Muscle of arm (tissue), 14 donors: ENCODE measurements at places on chromosomes 11 and 22. TPM values are rescaled to one million over a fixed set of nuclear protein-coding genes. Genes with fewer than 3 reads are reported as not detected.

- peak; percentile 84 for DNase-seq
These were observed 44.2 kb upstream of the SMTN start for GRCh38 chr22:31036671-31037550.

DNA sequence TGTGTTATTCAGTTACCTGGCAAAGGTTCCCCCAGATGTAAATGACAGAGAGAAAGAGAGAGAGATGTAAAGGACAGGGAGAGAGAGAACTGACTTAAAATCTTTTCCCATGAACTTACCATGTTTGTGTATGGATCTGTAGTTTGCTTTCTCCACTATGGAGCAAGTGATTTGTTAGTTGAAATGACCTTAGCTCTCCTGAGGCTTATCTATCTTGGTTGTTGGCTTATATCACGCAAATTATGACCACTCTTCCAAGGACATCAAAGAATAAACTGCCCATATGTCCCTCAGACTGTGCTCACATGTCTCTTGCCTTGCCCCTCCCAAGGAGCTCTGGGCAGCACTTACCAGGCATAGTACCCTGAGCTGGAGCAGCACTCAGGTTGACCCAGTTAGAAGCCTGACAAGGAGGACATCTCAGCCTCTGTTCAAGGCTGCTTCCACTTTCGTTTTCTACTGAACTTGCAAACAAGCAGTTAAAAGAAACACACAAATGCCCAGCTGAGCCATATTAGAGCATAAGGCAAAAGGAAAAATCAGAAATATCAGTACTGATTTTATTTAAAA, 95.3 kb upstream of the RCN1 start:
- DNase-seq = no peak

GRCh38 chr11:35077709-35078469, 61.1 kb upstream of the CD44 start:
- DNase-seq = no peak

DNA sequence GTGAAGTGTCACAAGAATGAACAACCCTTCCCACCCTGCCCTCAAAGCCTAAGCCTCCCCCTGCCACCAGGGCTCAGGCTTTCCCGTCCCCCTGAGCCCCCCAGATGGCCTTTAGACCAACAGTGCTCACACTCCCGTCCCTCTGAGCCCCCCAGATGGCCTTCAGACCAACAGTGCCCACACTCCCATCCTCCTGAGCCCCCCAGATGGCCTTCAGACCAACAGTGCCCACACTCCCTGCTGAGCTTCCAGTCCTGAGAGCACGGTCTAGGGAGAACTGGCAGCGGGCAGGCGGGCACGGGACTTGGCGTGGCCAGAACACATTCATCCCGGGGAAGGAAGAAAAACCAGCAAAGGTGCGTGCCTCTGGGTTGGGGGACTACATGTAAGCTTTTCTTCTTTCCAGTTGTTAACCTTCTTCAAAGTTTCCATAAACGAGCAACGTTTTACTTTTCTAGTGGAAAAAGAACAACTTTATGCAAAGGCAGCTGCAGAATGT, 2.5 kb downstream of the MRGPRG start:
- DNase-seq = no peak

DNA sequence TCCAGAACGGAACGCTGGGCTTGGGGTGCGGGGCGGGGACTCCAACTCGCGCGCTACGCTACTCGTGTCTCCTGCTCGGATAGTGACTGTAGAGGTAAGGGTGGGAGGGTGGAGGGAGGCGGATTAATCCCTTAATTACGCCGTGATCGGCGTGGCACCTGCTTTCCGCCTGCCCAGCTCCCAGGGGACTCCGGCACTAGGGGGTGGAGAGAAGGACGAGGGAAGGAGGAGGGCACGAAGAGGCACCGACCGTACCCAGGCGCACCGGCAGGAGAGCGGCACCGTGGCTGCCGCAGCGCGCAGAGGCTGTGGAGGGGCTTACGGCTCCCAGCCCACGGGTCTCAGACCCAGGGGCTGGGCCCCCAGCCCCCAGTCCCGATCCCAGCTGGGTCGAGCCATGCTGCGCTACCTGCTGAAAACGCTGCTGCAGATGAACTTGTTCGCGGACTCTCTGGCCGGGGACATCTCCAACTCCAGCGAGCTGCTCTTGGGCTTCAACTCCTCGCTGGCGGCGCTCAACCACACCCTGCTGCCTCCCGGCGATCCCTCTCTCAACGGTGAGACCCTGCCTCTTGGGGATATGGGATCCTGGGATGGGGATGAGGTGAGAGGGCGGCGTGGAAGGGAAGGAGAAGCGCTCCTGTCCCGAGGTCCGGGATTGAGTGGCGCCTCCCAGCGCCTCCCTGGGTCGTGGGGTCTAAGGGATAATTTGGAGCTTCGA, at the start of gene ROBO3:
ROBO3 (plus strand) TSS at position 252 of the 721 bp plus-strand sequence; CDS start at position 398, 146 bp downstream.
- no peak for DNase-seq

DNA sequence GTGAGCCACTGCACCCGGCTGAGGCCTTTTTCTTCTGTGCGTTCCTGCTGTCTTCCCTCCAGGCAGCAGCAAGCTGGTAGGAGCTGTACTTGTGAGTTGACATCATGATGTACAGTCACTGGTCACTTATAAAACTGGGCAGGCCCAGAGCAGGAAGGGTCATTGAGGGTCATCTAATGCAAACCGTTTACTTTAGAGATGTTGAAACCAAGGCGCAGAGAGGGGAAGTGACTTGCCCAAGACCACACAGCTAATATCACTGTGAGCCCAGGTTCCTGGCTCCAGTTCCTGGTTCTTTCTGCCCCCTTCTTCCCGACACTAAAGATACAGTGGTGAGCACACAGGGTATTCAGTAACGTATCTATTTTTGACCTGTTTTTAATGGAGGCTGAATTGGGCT, 27.3 kb downstream of the PTPRJ start:
- DNase-seq = no peak

Gene PVALB
- 17.8 TPM for polyA plus RNA-seq

GRCh38 chr11:74354036-74354435, 42.6 kb upstream of the P4HA3 start:
- no peak for DNase-seq

GRCh38 chr11:116867619-116868018, 30.2 kb upstream of the APOA1 start:
- no peak for DNase-seq

Gene KDM4F
- not detected for polyA plus RNA-seq

- no peak for DNase-seq
These were observed 92.9 kb downstream of the RPS6KA4 start for GRCh38 chr11:64451856-64452255.

DNA sequence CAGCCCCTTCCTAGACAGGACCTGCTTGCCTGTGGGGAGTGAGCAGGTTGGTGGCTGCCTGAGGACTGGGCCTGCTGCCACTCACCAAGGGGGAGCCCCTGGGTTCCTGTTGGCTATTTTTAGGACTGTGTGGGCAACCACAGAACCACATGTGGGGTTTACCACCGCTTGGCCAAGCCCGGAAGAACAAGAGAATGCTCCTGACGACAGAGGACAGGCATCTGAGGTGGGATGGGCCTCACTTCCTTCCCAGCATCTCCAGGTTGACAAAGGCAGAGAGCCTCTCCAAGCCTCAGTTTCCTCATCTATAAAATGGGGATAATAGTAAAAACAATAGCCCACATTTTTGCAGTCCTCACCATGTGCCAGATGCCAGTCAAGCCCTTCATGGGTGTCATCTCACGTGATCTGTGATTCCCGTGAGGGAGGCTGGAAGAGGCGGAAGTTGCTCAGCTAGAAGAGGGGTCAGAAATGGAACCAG, 43.6 kb downstream of the LRRC32 start:
- no peak for DNase-seq

DNA sequence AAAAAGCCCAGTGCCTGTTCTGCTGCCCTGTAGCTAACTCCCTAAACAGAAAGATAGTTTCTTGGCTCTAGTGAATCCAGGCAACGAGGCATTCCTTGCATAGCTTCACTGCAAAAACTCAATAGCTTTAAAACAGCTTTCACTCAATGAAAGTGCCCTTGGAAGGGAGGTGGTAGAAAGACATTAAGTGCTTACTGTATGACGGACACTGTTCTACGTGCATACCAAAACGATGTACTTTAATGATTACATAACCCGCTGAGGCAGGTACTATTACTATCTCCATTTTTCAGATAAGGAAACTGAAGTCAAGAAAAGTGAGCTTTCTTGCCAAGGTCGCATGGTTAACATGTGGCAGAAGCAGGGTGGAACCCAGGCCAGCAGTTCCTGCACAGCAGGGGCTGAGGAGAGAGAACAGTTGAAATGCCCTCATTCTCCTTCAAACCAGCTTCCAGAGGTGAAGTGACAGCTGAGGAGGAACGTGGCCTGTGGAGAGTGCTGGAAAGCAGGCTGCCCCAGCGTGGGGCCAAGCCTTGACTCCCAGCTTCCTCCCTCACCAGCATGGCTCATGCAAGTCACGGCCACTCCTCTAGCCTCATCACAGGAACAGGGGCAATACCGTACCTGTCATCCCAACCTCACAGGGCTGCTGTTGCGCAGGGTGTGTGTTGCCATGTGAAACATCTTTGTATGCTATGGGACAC, 227.5 kb upstream of the NARS2 start:
- no peak for DNase-seq

Gene SLC22A9
- 0.08 TPM for polyA plus RNA-seq

DNA sequence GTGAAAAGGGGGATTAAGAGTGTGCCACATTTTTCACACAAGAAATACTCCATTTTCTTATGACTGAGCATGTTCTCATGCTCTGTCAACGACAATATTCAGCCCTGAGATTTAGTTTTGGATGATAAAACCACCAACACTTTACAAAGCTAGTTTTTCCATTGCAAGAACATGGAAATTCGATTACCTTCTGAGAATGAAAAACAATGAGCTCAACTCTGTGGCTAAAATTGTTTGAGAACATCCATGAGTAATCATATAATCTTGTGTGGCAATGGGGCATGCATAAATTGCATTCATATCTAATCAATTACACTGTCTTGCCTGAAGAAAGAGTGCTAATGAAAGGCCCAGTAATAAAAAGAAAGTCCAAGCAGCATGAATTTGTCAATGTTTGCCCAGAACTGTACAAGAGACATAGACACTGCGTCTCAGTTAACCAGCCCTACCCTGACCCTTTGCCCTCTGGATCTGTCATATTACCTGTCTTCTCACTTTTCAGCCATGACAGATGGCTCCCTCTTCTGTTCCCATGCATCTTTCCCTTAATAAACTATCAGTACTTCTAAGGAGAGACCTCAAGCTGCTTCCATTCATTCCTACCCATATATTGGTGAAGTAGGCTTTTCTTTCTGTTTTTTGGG, 253.4 kb downstream of the FAM76B start:
- no peak for DNase-seq

Gene FXYD6
- 202 TPM for polyA plus RNA-seq

GRCh38 chr11:134033696-134034491, 35.0 kb upstream of the JAM3 start:
- DNase-seq = peak; percentile 93

Gene FOLR3
- polyA plus RNA-seq = 0.35 TPM

GRCh38 chr22:36839356-36840073, 21.3 kb upstream of the NCF4 start:
- no peak for DNase-seq

DNA sequence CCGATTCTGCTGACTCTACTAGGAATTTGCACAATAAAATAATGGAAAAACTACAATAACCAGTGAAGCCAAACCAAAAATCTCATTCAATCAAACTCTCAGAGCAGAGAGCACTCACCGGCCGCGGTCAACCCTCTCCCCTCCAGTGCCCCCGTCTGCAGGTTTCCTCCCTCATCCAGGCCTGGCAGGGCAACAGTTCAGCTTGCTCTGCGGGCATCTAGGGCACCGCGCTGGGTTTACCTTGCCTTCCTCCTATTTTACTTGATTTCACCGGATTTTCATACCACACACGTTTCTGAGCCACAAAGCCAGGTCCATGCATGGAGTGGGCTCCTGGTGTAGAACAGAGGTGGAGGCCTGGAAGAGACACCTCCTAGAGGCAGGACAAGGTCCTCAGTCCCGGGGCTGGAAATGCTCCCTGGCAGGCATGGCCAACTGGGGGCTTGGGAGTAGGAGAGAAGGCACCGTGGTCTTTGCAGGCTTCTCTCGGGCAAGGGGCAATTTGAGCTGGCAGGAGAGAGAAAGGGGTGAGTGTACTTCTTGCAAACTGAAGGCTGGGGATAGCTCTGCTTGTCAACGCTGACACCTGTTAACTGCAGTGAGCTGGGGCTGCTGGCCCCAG, 938.4 kb downstream of the BRD1 start:
- no peak for DNase-seq

Gene ASCL2
- not detected for polyA plus RNA-seq

DNA sequence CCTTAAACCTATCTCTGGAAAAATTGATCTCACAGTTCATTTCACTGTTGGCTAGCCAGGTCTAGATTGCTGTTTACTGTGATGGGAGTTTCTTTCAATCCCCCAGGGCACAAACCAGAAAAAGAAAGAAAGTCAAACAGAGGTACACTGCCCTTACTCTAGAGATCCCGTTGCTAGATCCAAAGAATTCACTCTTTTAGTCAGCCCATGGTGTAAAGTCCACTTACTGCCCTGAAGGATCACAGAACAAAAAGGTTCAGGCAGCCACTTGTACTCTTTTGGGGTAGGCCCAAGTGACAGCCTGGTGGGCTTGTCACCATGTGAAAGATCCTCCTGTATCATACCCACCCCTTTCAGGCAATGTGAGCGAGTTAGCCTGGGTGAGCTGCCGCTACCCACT, 162.6 kb upstream of the CCDC179 start:
- no peak for DNase-seq

- no peak for DNase-seq
These were observed 689.9 kb upstream of the CCDC90B start for GRCh38 chr11:83976086-83976485.

DNA sequence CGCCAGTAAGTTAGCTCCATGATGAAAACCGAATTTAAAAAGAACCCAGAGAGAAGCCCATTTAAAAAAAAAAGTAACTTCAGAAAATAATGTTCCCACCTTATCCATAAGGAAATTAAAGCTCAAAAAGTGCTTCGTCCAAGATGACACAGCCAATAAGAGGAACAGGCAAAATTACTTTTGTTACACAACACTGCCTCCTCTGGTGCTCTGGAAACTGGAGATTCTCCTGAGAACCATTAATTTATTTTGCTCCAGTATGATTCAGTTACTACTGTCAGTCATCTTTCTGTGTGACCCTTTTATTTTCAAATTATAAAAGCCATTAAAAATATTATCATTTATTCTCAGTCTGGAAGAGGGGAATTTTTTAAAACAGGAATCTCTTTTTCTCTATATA, 2.0 kb downstream of the IFT27 start:
- peak; percentile 22 for DNase-seq

DNA sequence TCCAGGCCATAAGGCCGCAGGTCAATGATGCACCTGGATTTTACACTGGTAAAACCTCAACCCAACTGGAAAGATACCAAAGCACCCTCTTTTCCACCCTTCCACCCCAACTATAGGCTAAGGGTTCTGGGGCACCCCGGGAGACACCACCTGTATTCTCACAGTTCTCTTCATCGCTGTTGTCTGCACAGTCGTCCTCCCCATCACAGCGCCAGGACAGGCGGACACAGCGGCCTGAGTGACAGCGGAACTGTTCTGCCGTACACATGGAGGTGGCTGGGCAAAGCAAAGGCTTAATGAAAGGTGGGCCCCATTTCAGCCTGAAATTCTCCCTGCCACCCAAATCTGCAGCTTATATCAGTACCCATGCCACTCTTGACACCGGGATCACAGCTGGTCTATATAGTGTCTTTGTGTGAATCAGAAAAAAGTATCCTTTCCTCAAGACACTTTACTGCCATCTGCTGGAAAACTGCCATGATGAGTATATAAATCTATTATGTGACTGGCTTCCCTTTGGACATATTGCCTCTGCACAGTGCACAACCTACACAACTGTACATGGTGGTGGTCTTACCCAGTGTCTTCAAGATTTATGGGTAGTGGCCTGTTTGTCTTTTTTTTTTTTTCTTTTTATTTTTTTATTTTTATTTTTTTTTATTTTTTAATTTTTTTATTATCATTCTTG, 21.5 kb downstream of the LRP4 start:
- no peak for DNase-seq
